ENCODE measurements at places on chromosomes 2 and 18.

- no peak for DNase-seq
Observed at GRCh38 chr2:226020956-226021355, 621.4 kb downstream of the NYAP2 start.

GRCh38 chr2:120910956-120911951, 175.6 kb downstream of the GLI2 start:
- no peak for DNase-seq

GRCh38 chr2:145411493-145411892, 891.6 kb upstream of the ZEB2 start:
- no peak for DNase-seq

DNA sequence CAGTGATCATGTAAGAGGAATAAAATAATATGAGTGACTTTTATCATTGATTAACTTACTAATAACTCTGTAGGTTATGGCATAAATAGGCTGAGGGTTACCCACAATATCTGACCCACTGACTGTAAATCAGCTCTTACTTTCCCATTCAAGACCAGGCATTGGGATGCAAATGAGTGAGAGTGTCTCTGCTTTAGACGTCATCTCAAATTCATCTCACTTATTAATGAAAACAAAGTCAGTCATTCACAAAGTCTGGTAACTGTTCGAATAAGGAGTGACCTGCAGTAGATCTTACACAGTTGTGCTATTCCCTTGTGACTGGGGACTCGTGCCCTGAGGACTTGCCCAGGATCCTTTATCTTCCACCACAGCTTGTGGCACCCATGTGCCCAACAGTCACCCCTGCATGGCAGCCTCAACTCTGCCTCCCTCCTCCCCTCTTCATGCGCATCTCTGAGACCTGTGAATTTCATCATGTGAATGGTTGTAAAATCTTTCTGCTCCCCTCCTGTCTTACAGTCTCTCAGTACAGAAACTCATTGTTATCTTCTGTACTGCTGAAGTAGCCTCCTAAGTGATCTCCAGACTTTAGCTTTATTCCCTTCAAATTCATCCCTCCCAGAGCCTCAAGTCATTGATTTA, 131.4 kb downstream of the ARHGAP28 start:
- no peak for DNase-seq

- DNase-seq: no peak
Observed at GRCh38 chr2:64317707-64318475, 136.1 kb upstream of the LGALSL start.

DNA sequence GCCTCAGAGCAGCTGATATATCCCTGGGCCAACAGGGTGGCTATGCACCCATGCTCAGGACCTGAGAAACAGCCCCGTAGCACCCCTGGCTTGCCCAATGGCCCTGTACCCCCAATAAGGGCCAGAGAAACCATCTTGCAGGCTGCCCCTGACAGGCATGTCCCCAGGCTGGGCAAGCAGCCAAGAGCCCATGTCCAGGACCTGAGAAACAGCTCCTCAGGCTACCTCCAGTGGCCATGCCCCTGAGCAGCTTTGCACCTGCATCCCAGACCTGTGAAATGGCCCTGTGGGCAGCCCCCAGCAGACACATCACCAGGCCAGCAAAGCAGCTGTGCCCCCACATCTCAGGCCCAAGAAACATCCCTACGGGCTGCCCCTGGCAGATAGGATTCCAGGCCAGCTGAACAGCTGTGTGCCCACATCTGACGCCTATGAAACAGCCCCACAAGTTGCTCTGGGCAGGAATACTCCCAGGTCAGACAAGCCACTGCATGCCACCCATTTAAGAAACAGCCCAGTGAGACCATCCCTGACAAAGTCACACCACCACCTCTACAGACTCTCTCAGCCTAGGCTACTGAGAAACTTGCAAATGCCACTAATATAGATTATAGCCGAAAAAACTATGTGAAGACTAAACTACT, 84.1 kb downstream of the TMEM237 start:
- DNase-seq: no peak

- no peak for DNase-seq
Observed at GRCh38 chr2:240353086-240353798, 82.2 kb upstream of the GPC1 start.

- DNase-seq: no peak
Observed at GRCh38 chr2:14094592-14094991, 537.9 kb upstream of the LRATD1 start.

GRCh38 chr2:165528691-165529090, 59.2 kb downstream of the CSRNP3 start:
- no peak for DNase-seq

DNA sequence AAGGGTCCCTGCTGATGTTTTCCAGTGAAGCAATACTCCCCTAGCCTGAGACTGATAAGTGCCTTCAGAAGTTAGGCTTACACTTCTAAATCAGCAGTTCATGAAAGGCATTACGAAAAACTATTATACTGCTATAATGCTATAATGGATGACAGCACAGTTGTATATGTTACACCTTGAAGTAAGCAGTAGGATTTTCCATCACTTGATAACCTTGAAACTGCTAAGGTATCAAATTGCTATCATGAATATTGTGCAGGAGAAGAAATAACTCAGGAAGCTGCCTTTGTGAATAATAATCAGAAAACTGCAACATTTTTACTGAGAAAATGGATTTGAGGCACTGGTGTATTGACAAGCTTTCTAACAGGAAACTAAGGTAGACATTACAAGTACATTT, 142.3 kb downstream of the HNMT start:
- DNase-seq: no peak

GRCh38 chr2:88442473-88442872, 10.0 kb downstream of the FOXI3 start:
- DNase-seq: no peak

DNA sequence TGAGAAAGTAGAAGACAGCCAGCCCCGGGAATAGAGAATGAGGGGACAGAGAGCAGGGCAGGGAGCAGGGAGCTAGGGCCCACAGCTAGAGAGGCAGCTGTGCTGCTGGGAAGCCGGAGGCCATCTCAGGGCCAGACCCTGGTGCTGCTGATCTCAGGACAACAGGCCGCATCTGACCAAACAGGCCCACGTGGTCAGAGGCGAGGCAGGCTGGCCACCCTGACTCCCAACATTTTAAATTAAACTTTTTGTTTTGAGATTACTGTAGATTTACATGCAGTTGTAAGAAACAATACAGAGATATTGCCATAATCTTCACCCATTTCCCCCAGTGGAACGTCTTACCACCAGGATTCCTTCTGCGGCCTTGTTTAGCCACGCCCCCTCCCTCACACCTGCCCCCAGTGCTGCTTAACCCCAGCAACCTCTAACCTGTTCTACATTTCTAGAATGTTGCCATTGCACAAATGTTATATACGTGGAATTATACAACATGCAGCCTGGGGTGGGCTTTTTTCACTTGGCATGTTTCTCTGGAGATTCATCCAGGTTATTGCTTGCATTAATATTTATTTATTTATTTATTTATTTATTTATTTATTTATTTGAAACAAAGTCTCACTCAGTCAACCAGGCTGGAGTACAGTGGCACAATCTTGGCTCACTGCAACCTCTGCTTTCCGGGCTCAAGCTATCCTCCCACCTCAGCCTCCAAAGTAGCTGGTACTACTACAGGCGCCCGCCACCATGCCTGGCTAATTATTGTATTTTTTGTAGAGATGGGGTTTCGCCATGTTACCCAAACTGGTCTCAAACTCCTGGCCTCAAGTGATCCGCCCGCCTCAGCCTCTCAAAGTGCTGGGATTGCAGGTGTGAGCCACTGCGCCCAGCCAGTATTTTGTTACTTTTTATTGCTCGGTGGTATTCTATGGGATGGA, 48.6 kb upstream of the GPR17 start:
- DNase-seq: no peak

DNA sequence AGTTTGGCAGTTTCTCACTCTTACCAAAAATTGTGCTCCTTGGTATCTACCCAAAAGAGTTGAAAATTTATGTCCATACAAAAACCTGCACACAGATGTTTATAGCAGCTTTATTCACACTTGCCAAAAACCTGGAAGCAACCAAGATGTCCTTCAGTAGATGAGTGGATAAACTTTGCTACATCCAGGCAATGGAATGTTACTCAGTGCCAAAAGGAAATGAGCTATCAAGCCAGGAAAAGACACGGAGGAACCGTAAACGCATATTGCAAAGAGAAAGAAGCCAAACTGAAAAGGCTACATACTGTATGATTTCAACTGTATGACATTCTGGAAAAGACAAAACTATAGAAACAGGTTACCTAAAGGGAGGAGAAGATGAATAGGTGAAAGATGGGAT, 36.1 kb downstream of the TMEM163 start:
- no peak for DNase-seq

GRCh38 chr2:49754381-49754780, 600.1 kb upstream of the FSHR start:
- no peak for DNase-seq

- no peak for DNase-seq
Observed at GRCh38 chr18:67144329-67144728, 372.2 kb downstream of the DSEL start.

GRCh38 chr2:11582862-11583752, 49.3 kb downstream of the GREB1 start:
- peak; percentile 64 for DNase-seq

GRCh38 chr2:181051861-181052522, 71.6 kb downstream of the UBE2E3 start:
- DNase-seq: no peak

DNA sequence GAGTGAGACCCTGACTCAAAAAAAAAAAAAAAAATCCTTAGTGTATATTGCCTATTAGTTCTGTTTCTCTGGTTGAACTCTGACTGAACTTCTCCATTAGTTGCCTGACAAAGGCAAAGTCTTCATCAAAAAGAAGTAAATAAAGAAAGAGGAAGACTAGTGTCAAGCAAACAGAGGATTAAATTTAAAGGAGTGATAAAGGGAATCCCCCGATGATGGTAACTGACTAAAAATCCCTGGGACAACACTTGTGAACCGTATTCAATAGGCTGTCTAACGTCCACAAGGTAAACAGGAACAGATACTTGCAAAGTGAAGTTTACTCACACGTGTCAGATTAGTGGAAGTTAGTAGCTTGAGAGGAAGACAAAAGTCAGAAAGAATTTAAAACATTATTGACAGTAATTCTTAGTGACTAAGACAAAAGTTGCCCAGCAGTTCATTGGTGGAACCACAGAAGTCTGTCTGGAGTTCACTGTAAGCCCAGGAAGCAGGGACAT, 26.2 kb upstream of the SPOPL start:
- no peak for DNase-seq

- DNase-seq: no peak
Observed at GRCh38 chr18:30991397-30991796, 51.1 kb downstream of the DSC3 start.

- no peak for DNase-seq
Observed at GRCh38 chr18:4641771-4642368, 186.8 kb upstream of the DLGAP1 start.

GRCh38 chr2:152336119-152336853, 1.3 kb downstream of the FMNL2 start:
- peak; percentile 52 for DNase-seq

- no peak for DNase-seq
Observed at GRCh38 chr18:49024804-49025421, 74.1 kb upstream of the SMAD7 start.

DNA sequence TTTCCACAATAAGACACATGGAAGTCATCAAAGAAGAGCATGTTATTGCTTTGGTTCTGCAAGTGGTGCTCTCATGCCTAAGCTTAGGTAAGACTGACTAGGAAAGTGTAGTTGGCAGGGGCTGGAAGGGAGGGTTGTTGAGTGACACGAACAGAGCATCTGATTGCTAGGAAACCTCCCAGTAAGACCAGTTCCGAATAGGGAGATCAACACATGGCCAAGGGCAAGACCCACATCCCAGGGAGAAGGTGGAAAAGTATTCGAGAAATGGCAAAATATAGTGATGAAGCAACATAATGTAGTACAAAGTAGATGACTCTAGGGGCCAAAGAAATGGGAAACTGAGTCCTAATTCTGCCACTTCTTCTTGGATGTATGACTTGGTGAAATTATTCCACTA, 33.8 kb upstream of the FMNL2 start:
- DNase-seq: no peak

GRCh38 chr2:50680646-50681045, 351.3 kb downstream of the NRXN1 start:
- DNase-seq: no peak

GRCh38 chr2:166125557-166125956, 2.3 kb downstream of the SCN1A start:
- DNase-seq: no peak

GRCh38 chr2:36567711-36568408, 30.1 kb downstream of the FEZ2 start:
- no peak for DNase-seq

DNA sequence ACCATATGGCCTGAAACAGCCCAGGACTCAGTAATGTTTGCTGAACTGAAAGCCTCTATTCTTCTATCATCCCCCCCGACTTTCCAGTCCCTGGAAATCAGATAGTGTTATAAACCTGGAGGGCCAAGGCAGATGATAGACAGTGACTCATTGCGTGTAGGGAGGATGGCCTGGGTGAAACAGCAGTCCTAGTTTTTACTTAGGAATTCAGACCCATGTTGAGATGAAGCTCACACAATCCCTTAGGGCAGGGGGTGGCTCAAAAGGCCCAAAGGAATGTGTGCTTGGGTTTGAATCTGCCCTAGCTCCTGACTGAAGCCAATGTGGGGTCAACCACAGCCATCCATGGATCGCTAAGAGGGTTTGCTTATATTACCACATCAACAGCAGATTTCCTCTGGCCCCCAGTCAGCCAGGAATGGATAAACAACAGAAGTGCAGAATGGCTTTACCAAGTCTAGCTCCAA, 43.9 kb upstream of the STPG4 start:
- DNase-seq: no peak

DNA sequence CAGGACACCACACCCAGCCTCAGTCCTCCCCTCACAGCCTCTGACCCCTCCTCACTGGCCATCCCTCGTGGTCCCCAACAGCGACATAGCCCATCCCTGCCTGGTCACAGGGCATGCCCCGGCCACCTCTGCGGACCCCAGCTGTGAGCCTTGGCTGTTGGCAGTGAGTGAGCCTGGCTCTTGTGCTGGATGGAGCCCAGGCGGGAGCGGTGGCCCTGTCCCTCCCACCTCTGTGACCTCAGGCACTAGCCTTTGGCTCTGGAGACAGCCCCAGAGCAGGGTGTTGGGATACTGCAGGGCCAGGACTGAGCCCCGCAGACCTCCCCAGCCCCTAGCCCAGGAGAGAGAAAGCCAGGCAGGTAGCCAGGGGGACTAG, 7.9 kb downstream of the DES start:
- no peak for DNase-seq

Measured in kidney (tissue), 22 donors.